ENCODE measurements at places on chromosomes 4 and X.

GRCh38 chr4:99402765-99403164 lies 32.4 kb downstream of the ADH7 start:
- no peak for DNase-seq

GRCh38 chr4:119490335-119490734 lies 138.3 kb downstream of the PDE5A start:
- DNase-seq, result peak; percentile 82

DNA sequence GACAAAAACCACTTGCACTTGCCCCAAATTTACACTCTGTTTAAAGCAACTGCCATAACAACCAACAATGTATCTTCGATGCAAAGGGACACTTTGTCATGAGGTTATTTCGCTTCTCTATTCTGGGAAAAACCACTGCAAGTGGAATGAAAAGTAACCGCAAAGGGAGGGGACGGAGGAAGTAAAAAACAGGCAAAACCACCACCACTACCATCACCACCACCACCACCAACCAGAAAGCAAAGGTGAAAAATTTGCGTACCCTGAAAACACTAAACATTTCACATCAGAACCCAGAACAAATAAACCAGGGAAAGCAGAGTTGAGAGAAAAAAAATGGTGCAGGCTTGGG lies 1.2 kb upstream of the N4BP2 start:
- peak; percentile 67 for DNase-seq

DNA sequence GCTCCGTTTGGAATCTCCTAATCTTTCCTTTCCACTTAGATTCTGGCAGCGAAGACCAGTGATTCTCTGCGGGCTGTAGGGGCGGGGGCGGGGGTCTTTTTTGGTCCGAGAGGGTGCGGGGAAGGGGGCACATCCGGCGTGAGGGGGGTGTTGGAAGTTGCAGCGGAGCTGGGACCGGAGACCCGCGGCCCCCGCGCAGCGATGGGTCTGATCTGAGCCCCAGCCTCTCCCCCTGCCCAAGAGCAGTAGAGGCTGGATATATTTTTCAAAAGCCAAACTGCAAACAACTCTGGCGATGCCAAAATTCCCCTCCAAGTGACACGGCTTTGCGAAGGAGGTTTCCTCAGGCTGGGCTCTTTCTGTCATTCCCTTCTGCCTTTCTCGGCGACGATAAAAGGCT lies 355 bp downstream of the GRID2 start:
- DNase-seq, result no peak
